ENCODE measurements at places on chromosomes 6 and 20.

DNA sequence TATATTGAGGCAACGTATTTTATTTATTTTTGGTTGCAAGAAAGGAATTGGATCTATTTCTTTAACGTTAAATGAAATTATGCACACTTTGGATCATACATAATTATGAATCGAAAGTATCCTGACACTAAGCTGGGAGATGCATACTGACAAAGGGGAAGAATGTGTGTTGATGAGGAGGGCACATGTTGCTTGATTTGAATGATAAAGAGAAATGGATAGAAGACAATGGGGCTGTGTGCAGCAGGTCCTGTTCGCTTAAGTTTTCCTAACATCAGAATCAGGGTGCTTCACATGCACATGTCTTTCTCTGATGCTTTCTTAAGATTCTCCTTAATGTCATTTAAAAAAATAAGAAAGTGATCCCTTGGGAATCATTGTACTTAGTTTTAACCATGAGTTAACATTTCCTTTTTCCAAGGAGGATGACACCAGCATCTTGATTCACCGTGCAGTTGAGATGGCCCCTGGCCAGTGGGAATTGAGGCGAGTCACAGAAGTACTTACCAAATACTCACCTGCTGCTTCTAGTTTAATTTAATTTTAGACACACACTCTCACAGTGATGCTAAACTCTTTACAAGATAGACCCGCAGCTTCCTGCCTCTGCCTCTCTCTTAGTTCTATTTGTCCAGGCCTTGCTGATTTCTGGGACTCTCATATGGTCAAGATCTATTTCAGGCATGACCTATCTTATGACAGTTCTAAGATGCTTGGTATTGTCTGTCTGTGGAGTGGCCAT, 116.5 kb downstream of the CLIC5 start:
- DNase-seq: no peak

- no peak for DNase-seq
Observed at GRCh38 chr6:128280960-128281359, 239.4 kb downstream of the PTPRK start.

- DNase-seq: no peak
Observed at GRCh38 chr20:59831024-59831915, 102.2 kb downstream of the SYCP2 start.

DNA sequence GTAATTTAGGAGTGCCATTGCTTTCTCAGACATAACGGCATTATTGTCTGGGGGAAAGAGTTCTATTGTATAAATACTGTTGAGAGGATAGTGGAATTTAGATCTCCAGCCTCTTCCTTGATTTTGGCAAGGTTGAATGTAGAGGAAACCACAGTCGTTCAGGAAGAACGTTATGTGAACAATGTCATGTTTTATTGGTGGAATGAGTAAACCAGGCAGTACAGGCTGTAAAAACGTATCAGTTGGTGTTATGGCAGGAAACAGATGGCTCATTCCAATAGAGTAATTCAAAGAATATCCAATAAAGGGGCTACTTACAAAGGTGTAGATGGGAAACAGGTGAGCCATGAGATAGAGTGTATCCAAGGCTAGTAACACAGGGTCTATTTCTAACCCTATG, 123.6 kb upstream of the SLC35B3 start:
- no peak for DNase-seq

DNA sequence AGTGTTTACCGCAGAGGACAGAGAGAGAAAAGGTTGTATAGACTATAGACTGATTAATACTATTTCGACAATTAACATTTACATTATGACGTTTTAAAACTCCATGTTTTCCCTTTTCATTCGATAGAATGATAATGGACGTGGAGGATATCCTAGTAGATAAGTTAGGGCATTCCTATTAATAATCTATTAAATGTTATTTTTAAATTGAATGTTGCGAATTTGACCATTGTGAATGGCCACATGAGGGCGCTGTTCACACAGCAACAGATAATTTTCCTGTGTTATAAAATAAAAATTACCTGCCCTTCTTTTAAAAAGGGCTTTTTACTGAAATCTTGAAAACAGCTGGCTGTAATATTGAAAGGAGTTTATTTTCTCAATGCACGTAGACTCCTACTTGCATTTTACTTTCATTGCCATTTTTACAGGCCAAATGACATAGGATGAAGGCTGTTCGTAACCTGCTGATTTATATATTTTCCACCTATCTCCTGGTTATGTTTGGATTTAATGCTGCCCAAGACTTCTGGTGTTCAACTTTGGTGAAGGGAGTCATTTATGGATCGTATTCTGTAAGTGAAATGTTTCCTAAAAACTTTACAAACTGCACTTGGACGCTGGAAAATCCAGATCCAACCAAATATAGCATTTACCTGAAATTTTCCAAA, 3.3 kb downstream of the ADGRB3 start:
- no peak for DNase-seq

DNA sequence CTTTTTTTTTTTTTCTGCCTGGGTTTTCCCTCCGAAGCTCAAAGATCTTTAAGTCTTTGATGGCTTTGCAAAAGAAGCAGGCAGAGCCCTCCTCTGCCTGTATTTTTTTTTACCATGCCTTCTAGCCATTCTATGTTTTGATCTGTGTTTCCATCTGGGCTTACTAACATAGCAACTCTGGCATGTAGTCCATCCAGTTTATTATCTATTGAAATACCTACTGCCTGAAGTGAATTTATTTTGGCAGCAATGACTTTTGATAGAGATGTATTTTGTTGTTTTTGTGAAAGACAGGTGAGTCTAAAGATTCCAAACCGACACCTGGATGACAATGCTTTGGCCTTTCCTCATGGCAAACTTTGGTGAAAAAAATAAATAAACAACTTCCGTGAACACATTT, 1157.7 kb upstream of the MAP3K7 start:
- no peak for DNase-seq

GRCh38 chr20:47063407-47063806, 168.8 kb downstream of the EYA2 start:
- DNase-seq: no peak

DNA sequence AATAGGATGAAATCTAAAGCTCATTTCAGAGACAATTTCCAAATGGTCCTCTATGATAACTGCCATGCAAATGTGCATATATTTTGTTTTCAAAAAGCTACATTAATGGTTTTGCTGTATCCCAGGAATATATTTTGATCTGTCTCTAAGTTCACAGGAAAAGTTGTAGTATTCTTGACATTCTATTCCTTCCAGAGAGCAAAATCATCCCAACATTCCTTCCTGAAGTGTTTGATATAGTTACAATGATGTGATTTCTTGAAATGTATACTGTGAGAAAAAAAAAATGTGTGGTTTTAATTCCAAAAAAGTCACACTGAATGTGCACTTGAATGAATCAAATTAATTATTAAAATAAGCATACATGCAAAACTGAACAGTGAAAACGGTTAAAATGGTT, 996.0 kb upstream of the CITED2 start:
- no peak for DNase-seq

DNA sequence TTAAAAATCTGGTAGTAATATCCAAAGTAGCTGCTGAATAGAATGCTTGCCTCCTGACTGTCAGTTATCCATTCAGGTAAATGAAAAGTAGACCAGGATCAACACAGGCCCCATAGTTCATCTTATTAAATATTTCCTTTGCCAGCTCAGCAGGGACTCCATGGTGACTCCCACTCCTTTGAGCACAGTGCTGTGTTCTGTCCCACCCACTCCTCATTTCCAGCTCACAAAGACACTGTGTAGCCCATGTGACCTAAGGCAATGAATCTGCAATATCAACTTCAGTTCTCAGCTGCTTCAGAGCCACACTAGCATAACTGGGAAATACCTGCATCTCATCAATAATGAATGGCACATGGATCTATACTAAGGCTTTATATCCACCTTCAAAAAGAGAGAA, 189.5 kb upstream of the MANEA start:
- no peak for DNase-seq

DNA sequence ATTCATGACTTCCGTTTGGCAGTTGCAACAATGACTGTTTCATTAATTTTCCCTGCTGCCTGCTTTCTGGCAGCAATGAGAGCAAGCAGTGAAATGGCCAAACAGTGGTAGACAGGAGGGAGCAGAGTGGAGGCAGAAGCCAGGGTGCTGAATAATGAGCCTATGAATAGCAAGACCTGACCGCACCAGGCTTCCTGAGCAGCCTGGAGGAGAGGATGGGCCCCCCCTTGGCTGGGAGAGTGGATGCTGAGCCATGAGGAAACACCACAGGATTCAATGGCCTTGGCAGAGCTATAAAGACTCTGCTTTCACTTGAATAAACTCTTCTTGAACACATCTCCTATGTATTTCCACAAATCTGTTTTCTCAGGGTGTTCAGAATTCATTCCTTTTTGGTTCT, 68.1 kb upstream of the SNRPB2 start:
- no peak for DNase-seq

Measured in stimulated activated effector memory CD8-positive, alpha-beta T cell treated with anti-CD3 and anti-CD28 coated beads, Interleukin-12 subunit alpha, Interleukin-12 subunit beta, amount 100 ng/mL, for 72 hours (primary cell).